ENCODE measurements at places on chromosomes 3 and 15.

- DNase-seq = no peak
Observed at GRCh38 chr3:54891540-54891897, 36.3 kb downstream of the LRTM1 start.

DNA sequence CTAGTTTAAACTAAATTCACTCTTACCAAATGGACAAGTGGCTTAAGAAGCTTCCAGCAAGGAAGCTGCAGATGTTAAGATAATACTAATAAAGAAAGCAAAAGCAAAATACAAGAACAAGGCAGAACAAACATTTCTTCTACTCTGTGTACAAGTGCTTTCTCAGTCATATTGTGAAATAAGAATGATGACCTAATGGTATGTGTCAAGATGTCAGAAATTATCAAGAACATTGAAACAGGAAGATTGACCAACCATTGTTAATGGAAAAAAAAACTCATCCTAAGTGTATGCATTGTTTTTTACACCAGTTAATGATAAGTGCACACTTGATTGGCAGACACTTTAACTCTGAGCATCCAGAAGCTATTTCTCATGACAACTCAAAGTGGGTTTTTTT, 65.4 kb upstream of the P2RY1 start:
- no peak for DNase-seq

DNA sequence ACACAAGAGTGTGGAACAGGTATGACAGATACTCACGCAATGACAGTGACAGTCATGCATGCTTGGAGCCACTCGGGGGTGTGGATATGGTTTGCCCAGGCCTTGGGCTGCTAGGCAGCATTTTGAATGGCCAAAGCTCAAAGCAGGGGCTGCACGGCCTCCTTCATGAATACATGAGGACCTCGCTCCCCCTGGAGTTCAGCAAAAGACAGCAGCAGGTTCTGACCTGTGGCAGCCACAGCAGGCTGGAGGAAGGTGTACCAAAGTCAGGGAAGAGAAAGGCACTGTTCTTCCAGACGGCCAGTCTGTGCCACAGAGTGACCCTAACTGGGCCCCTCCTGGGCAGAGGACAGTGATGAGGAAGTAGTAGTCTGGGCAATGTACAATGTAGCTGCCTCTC, 88.2 kb upstream of the C2CD4B start:
- DNase-seq = no peak

GRCh38 chr3:160661660-160662059, 15.3 kb upstream of the ARL14 start:
- DNase-seq = peak; percentile 2

- no peak for DNase-seq
Observed at GRCh38 chr3:133206921-133207320, 168.7 kb downstream of the TMEM108 start.

DNA sequence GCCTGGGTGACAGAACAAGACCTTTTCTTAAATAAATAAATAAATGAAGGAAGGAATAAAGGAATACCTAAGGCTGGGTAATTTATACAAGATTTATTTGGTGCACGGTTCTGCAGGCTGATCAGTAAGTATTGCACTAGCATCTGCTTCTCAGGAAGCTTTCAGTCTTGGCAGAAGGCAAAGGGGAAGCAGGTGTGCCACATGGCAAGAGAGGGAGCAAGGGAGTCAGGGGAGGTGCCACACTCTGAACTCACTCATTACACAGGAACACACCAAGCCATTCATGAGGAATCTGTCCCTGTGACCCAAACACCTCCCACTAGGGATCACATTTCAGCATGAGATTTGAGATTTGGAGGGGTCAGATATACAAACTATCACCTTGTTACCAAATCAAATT, 56.4 kb downstream of the PRKCI start:
- DNase-seq = no peak

DNA sequence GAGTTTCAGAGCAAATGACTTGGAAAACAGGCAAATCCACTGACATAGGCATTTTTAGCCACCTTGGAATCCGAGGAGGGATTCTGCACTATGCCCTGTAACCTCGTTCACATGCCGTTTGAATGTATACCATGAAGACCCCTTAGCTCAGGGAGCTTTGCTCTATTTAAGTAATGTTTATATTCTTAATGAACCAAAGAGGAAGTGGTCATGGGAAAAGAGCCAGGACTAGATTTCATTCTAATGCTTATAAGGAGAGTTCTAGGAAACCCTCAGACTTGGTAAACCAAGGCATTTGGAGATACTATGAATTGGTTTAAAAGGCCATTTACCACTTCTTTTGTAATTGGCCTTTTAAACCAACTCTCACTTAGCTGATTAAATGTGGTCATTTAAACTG, 178.9 kb downstream of the IGF1R start:
- no peak for DNase-seq

GRCh38 chr3:110070161-110070916, 733.0 kb upstream of the DPPA4 start:
- no peak for DNase-seq

GRCh38 chr3:65888980-65889706, 149.6 kb downstream of the MAGI1 start:
- DNase-seq = no peak

- DNase-seq = no peak
Observed at GRCh38 chr3:63328365-63328764, 50.3 kb downstream of the SYNPR start.

DNA sequence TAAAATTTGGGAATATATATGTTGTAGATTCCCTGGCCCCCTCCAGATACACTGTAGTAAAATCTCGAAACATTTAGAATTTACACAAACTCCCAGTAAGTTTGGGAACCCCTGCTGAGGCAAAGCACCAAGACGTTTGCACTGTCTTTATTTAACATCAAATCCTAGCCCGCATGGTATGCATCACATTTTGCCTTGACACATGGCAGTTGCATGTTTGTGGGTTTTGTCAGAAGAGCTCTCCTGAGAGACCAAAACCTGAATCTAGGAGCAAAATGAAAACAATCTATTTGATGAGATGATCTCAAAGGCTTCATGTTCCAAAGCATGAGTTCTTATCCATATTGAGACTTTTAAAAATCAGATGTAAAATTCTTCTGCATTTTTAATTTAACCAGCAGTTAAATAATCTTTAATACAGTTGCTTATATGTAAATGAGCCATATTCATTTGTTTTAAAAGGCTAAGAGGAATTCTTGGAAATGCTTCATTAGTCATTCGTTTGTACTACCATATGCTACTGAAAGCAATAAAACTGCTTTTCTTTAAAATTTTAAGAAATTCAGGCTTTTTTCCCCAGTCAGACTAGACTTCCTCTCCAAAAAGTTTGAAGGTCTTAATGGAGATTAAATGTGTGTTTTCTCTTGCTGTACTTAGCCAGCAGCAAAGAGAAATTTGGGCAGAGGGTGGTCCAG, 105.2 kb upstream of the BOC start:
- no peak for DNase-seq

DNA sequence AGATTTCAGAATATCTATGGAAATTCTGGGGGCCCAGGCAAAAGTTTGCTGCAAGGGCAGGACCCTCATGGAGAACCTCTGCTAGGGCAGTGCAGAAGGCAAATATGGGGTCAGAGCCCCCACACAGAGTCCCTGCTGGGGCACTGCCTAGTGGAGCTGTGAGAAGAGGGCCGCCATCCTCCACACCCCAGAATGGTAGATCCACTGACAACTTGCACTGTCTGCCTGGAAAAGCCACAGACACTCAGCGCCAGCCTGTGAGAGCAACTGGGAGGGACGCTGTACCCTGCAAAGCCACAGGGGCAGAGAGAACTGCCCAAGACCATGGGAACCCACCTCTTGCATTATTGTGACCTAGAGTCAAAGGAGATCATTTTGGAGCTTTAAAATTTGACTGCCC, 13.8 kb downstream of the CCNDBP1 start:
- no peak for DNase-seq

DNA sequence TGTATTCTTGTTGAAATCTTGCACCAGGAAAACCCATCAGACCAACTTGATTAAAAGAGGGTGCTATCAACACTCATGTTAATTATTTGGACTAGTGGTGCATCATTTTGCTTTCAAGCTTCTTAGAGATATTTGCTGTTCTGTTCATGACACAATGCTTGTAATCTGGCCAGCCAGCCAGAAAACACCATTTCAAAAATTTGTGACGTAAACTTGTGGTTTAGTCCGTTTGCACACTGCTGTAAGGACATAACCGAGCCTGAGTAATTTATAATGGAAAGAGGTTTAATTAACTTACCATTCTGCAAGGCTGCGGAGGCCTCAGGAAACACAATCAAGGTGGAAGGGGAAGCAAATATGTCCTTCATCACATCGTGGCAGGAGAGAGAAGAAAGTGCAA, 374.3 kb upstream of the TGFBR2 start:
- no peak for DNase-seq

DNA sequence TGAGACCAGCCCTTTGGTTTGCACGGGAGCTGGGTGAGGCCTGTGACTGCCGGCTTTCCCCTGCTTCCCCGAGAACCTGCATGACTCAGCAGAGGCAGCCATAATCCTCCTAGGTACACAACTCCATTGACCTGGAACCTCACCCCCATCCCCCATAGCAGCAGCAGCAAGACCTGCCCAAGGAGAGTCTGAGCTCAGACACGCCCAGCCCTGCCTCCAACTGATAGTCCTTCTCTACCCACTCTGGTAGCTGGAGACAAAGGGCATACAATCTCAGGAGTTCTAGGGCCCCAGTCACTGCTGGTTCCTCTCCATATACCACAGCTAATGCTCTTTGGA, 141.0 kb upstream of the ARHGEF26 start:
- DNase-seq = no peak

DNA sequence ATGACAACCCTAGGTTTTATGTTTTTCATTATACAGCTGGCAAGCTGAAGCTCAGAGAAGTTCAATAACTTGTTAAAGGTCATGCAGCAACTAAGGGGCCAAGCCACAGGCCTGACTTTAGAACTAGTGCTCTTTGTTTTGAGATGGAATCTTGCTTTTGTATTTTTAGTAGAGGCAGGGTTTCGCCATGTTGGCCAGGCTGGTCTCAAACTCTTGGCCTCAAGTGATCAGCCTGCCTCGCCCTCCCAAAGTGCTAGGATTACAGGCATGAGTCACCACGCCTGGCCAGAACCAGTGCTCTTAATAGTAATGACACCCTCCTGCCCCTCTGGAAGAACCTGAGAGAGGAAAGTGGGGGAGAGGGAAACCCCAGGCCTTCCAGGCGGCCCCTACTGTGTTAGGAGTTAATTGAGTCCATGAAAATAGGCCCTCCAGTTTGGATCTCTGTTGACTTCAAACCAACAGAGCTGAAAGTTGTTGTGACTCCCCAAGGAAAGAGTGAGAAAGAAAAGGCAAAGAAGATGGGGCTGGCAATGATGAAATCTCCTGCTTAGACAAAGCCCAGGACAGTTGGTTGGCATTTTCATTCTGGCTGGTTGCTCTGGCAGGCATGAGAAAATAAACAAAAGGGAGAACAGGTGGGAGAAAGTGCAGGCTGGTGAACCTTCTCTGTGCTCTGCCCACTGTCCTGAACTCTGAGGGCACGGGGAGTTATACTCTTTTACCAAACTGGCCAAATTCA, 3.6 kb upstream of the PRRT3 start:
- DNase-seq = no peak

Data from NCI-H526 treated with DMSO at 0.1 percent for 48 hours (cell line).